CMK (cell line): ENCODE measurements at places on chromosomes 2 and 18.

GRCh38 chr2:197097578-197098366, 171.3 kb upstream of the PGAP1 start:
- DNase-seq: no peak

GRCh38 chr2:28035163-28035690, 144.7 kb downstream of the BABAM2 start:
- DNase-seq: no peak

DNA sequence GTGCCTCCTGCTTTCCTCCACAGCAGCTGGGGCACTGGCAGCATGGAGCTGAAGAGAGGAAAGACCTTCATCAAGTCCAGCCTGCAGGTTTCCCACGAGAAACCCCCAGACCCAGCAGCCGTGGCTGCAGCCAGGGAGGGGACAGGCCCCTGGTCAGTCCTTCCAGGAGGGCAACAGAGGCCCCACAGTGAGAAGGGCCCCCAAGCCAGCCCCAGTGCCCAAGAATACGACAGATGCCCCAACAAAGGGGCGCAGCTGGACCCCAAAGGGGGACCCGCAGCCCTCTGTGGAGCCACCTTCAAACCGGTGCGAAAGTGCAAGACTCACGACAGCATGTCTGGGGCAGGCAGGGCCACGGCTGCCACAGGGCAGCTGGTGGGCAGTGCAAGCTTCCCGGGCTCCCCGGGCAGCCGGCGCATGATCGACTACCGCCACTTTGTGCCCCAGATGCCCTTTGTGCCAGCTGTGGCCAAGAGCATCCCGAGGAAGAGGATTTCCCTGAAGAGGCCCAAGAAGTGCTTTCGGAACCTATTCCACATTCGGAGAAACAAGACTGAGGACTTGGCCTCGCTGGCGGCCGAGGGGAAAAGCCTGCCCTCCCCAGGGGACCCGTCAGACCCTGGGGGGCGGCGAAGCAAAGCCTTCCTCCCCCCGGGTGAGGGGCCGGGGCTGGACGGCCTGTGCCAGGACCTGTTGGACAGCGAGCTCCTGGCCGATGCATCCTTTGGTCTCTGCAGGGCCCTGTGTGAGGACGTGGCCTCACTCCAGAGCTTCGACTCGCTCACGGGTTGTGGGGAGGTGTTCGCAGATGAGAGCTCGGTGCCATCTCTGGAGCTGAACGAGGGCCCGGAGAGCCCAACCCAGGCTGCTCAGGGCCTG, 6.9 kb downstream of the AMER3 start:
- DNase-seq: no peak

GRCh38 chr2:7567646-7568045, 650.4 kb downstream of the RNF144A start:
- no peak for DNase-seq

DNA sequence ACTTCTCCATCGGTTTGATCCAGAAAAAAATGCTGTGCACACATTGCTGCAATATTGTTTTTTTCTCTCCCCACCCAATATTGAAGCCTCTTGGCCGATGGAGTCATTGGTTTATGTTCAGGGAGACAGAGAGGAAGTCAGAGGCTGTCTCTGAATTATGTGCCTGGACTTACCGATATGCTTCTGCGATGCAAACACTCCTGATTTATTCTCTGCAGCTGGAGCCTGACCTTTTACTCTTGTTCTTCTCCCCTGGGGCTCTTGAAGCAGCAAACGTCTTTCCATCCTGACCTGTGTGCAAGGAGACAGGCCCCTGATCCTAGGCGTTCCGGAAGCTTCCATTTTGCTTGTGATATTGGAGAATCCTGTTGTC, 99.6 kb downstream of the PTGR3 start:
- no peak for DNase-seq

DNA sequence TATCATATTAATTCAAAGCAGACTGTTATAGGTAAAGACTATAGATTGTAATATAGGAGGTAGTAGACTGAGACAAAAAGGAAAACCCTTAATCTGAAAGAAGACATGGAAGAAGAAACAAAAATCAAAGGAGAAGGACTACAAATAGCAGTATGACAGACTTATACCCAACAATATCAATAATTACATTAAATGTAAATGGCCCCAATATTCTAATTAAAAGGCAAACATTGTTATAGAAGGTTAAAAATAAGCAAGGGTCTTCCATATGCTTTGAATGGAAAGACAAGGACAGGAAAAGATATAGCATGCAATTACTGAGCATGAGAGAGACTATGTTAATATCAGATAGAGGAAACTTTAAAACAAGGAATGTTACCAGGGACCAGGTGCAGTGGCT, 109.5 kb upstream of the BCL2L11 start:
- no peak for DNase-seq

DNA sequence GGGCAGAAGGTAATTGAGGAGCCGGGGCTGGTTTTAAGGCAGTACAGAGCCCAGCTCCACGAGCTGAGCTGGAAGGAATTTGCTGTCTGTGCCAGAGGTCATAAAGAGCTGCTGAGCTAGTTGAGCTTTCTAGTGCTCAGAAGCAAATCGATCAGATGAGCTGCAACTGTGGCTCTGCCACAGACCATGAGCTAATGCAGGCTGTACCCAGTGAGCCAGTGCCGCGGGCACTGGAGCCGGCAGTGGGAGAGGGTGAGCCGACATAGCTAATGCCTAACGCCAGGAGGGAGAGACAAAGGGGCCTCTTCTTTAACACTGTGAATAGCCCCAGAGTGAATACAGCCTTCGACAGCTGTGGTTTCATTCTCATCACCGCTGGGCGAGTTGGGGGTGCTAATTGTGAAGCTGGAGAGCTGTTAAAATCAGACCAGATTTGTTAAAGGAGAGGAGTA, 410.1 kb upstream of the TCF4 start:
- DNase-seq: no peak

DNA sequence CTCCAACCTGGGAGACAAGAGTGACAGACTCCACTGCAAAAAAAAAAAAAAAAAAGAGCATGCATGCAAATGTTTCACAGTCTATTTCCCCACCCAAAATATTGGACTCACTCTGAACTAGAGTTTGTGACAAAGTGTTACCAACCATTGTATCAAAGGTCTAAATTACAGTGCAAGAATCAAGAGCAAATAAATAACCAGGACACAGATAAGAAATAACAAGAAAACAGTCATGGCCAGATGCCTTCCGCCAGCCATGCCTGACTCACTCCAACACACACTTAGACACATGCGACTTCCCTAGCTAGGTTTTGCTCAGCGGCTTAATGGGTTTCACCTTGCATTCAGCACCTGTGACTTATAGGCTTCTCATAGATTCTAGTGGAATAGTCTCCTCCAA, 62.8 kb downstream of the CYB5A start:
- no peak for DNase-seq

DNA sequence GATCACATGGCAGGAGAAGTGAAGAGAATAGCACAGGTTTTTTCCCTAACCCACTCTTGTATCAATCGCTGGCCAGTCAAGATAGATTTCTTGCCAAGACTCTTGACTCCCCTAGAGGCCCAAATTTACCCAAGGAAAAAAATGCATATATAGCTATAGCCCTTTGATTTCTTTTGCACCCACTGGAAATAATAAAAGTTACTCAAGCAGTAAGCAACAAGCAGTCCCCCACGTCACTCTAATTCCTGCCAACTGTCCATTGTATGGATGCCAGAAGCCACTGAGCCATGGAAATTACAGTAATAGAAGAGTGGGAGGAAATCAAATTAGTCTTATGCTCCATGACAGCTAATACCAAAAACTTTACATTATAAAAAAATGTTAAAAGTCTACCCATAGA, 125.3 kb upstream of the SLC39A10 start:
- no peak for DNase-seq

- DNase-seq: no peak
Measured at GRCh38 chr2:33791625-33792024, 192.5 kb upstream of the FAM98A start.

DNA sequence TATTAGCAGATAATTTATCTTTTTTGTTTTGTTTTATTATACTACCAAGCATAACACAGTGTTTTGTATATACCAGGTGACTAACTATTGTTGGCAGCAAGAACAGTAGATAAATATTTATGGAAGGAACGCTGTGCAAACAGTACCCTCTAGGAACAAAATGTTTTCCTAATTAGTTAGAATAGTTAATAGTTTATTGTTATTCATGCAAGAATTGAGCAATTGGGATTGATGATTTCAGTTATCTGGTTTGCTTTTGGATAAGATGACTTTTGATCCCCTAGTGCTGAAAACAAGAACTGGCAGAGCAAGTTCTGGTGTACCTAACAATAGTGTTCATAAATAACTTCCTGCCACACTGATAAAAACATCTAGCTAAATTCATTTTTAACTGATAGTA, 323.3 kb downstream of the TGIF1 start:
- no peak for DNase-seq

DNA sequence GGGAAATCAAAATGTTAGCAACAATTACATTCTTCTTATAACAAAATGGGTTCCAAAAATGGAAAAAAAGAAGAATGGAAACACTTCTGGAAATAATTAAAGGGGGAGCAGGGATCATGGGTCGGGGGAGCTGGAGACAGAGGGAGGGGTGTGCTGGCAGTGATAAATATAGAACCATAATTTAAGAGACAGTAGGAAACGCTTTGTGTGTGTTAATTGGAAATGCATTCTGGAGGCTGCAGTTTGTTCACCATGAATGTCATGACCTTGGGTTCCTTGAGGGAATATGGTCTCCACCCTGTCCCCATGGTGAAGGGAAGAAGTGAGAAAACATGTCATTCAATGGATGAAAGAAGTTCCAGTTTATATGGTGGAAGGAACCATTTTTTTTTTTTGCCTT, 540.7 kb downstream of the TNS1 start:
- no peak for DNase-seq

GRCh38 chr2:113765276-113765675, 8.8 kb upstream of the SLC35F5 start:
- no peak for DNase-seq

- no peak for DNase-seq
Measured at GRCh38 chr2:16813593-16813992, 148.0 kb upstream of the CYRIA start.

GRCh38 chr2:227228061-227228667, 63.7 kb downstream of the COL4A3 start:
- DNase-seq: no peak

DNA sequence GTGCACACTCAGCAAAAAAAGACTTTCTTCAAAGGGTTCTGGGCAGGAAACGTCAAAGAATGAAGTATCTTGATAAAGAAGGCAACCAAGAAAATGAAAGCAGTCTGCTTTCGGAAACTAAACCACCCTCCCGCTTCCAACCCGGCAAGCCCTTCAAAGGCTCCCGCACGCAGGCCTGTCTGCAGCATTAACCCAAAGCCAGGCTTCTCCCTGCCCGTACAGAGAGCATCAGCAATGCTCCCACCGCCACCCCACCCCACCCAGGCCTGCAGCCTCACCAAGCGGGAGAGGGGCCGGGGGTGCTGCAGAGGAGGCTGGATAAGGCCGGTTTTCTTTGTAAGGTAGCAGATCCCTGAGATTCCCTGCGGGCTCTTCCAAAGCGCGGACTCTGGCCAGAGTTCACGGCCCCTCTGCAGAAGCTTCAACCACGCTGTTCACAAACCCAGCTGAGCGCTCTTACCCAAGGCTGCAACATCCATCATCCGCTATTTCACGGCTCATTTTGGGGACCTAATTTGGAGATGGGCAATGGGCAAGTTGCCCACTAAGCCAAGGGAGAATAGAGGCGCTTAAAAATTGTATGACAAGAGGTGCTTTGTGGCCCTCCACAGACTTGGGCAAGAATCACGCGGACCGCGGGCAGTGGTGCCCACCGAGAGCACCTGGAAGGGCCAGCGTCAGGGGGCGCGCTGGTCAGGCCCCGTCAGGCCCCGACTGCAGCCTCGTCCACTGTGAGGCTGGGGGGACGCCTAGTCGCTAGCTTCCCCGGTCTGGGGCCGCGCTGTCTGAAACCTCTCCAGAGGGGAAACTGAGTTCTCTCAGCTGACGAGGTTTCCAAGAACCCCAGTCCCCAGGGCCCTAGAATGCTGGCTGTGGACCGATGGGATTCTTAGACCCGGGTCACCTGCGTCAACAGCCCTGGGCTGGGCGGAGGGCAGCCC, 225.4 kb upstream of the ID2 start:
- DNase-seq: no peak

DNA sequence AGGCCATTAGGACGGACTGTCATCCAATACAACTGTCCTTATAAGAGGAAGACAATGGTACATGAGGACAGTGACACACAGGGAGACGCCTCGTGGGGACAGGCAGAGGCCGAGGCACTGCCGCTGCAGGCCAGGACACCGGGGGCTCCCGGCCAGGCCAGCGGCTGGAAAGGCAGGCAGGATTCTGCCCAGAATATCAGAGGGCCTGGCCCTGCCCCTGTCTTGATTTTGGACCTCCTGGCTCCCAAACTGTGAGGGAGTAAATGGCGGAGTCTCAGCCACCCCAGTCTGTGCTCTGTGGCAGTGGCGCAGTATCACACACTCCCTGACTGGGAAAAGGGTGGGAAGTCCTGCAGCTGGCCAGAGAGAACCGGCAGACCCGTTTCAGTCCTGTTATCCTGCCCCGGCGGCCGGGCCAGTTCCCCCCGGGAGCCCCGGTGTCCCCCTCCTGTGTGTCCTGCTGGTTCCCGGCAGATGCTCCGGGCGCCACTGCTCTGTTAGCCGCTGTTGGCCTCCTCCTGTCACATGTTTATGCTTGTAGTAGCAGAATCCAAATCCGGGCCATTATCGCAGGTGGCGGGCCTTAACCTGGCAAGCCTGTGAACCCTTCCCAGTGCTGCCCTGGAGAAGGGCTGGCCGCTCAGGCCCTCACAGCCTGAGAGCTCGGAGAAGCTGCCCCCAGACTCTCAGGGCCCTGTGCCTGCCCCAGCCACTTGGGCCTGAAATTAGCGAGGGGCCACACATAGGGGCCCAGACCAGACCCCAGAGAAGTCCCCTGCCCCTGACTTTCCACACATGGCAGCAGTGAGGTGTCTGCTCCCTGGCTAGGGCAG, 31.4 kb upstream of the TAF1B start:
- DNase-seq: no peak

GRCh38 chr18:76626991-76627390, 131.9 kb upstream of the ZNF516 start:
- no peak for DNase-seq

DNA sequence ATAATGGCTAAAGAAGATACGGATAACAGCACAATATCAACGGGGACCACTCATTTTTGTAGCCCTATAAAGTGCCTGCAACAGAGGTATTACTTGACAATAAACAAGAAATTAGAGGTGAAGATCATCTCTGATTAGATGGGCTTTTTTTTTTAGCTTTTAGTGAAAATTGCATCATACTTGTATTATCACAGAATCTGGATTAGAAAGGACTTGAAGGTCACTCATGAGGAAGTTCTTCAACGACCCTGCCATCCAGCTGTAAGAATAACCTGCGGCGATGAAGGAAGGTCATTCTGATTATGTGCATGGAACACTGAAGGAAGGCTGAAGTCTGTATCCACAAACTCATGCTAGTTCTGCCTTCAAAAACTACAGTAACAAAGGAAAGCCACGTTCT, 40.5 kb downstream of the THOC1 start:
- no peak for DNase-seq

GRCh38 chr2:3535467-3535793, 16.1 kb upstream of the ADI1 start:
- DNase-seq: no peak
